ENCODE measurements at places on chromosomes 7 and 10.

DNA sequence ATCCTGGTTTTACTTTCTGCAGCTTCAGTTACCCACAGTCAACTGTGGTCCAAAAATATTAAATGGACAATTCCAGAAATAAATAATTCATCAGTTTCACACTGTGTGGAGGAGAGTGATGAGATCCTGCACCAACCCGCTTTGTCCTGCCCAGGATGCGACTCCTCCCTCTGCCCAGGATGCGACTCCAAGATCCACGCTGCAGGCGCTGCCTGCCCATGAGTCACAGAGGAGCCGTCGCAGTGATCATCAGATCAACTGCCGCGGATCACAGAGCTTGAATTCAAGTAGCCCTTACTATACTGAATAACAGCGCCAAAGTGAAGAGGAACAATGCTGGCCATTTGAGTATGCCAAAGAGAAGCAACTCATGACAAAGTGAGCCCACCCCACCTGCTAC, 61.5 kb downstream of the GRB10 start:
- no peak for DNase-seq

DNA sequence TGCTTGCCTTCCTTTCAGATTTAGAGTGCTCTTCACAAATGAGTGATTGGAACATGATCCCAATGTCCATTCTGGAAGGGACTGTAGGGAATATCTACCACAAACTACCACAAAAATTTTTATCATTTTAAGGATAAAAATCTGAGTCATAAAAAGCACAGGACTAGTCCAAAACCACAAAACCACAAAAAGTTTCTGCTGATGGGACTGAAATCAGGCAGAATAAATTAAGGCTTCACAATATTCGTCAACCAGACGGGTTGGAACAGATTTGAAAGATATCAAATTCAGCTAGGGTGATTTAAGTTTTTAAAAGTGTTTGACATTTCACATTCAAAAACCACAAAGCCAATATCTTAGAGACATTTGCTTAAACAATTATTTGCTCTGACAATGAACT, 100.1 kb upstream of the PTN start:
- DNase-seq, result no peak

DNA sequence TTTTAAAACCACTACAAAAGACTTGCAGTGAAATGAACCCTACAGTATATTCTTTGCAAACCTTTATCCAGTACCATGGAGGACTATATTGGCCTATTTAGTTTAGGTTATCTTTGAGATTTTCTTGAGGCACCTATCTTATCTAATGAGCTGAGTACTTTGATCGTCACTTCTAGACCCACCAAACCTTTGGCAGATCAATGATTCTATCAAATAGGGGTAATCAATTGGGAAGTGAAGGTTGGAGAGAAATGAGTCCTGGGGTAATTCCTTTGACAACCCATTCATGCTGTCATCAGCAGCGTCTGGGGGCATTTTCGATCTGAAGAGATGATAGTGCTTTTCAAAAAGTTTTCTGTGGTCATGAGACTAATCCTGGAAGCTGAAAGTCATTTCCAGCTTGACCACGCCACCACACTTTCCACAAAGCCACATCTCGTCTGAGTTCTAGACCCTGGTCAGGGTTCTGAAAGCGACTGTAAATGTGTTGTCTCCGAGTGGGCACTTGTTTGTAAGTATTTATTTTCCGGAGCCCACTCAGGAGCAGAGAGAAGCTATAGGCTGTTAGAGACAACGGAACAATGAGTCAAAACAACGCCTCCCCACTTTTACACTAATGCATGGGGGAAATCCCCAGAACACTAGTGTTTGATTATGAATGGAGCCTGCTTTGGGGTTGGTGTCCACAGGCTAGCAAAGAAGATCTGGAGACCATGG, 4.8 kb downstream of the EGR2 start:
- no peak for DNase-seq

GRCh38 chr10:109200646-109201045, 722.7 kb downstream of the XPNPEP1 start:
- no peak for DNase-seq

DNA sequence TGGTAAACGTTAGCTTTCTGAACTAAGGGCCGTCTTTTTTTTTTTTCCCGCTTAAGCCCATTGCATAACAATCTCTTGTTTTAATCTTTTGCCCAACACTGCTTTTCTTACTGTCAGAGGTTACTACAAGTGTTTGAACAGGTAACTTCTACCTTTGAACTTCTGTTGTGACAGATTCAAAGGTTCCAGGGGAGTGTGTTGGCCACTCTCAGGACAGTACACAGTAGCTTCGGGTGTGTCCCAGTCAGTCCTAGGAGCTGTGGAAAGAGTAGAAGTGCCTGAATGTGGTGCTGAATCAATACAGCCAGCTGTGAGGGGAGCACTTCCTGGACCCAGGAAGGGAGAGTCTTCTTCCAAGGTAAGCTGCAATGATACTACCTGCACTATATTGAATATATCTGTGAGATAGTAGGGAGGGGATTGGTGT, at the start of gene ACSL5:
ACSL5 (plus strand) TSS at position 205 of the 427 bp plus-strand sequence. CDS start 20,831 bp downstream, outside the sequence.
- DNase-seq, result no peak

DNA sequence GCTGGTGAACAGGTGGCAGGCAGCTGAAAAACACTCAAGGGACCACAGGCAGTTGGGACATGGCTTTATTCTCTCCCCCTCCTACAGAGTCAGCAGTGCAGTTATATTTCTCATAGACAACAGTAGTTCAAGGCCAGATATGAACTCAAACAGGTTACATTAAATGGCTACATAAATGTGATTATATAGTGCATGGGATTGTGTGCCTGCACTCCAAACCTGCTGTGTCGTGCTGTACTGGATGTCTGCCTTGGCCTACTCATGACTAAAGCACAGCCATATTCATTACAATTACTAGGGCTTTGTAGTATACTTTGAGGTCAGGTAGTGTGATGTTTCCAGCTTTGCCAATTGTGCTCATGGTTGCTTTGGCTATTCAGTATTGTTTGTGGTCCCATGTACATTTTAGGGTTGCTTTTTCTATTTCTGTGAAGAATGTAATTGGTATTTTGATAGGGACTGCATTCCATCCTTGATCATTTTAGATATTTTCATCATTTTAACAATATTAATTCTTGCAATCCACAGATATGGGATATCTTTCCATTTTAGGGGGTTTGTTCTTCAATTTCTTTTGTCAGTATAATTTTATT, 393.6 kb downstream of the CNTNAP2 start:
- DNase-seq, result no peak

DNA sequence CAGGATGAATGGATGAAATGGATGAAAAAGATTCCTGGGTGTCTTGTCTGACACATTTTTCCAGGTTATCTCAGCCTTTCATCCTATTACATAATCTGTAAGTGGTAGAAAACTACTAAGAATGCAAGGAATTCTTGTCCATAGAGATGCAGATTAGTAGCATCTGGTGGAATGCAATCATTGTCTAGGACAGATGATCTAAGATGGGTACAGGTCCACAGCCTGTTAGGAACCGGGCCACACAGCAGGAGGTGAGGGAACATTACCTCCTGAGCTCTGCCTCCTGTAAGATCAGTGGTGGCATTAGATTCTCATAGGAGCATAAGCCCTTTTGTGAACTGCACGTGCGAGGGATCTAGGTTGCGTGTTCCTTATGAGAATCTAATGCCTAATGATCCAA, 225.0 kb downstream of the CALN1 start:
- no peak for DNase-seq

Measured in LNCaP clone FGC (cell line).